Activated naive CD8-positive, alpha-beta T cell treated with anti-CD3 and anti-CD28 coated beads for 36 hours (primary cell): ENCODE measurements at places on chromosomes 12 and 14.

DNA sequence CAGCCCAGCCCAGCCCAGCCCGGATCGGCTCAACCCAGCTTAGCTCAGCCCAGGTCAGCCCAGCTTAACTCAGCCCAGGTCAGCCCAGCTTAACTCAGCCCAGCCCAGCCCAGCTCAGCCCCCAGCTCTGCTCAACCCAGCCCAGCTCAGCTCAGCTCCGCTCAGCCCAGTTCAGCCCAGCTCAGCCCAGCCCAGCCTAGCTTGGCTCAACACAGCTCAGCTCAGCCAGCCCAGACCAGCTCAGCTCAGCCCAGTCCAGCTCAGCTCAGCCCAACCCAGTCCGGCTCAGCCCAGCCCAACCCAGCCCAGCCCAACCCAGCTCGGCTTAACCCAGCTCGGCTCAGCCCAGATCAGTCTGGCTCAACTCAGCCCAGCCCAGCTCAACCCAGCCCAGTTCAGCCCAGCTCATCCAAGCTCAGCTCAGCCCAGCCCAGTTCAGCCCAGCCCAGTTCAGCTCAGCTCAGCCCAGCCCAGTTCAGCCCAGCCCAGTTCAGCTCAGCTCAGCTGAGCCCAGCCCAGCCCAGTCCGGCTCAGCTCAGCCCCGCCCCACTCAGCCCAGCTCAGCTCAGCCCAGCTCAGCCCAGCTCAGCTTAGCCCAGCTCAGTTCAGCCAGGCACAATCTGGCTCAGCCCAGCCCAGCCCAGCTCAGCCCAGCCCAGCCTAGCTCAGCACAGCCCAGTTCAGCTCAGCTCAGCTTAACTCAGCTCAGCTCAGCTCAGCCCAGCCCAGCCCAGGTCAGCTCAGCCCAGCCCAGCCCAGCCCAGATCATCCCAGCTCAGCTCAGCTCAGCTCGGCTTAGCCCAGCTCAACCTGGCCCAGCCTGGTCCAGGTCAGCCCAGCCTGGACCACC lies 331.7 kb downstream of the TMEM121 start:
- peak; percentile 28 for DNase-seq

DNA sequence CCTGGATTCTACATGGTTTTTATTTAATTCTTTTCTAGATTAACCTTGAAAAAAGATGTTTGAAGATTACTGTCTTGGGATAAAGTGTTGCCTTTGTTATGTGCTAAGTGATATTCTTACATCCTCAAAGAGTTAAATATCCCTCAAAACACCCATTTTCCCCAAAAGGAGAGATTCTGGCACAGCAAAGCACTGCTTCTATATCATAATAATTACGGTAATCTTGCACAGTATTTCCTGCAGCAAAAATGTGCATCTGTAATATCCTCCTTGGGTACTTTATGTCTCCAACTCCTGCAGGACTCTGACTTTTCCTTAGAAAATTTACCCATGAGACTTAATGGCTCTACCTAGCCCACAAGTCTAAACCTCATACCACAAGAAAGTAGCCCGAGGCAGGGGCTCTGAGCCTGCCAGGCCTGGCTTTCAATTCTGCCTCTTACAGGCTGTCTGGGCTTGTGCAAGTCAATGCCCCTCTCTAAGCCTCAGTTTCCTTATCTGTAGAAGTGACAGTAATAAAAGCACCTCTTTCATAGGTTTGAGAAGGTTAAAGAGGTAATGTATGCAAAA lies 45.8 kb downstream of the SVOP start:
- no peak for DNase-seq

GRCh38 chr12:30999011-30999410 lies 72.5 kb downstream of the TSPAN11 start:
- no peak for DNase-seq

DNA sequence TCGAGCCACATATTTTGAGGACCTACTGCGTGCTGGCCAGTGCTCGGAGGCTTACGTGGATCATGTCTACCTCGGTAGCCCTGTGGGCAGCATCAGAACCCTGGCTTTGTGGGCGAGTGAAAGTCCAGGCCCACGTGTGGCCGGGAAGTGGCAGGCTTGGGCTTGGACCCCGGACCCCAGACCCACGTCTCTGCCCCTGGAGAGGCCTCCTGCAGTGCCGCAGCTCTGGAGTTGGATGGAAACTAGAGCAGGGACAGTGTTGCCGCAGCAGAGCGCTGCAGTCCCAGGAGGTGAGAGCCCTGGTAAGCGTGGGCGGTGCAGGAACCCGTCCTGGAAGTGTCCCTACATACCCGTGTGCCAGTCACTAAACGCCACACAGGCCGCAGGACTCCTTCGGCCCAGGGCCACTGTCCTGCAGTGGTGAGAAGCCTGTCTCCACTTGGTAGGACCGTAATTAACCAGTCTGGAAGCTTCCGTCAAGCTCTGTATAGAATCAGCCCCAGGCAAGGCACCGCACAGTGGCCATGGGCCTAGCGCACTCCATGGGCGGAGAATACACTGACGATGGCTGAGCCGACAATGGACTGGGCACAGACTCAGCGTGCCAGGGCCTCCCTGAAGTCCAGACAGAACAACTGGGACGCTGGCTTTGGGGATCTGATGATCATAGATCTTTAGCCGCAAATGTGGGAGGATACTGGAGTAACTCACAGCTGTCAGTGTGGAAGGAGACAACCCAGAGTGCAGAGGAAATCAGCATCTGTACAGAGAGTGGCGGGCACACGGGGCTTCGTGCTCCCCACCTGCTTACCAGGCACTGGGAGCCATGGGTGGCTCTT lies 219.5 kb downstream of the KIF26A start:
- no peak for DNase-seq

GRCh38 chr14:22753586-22753985 lies 12.9 kb upstream of the OXA1L start:
- no peak for DNase-seq

GRCh38 chr12:16962889-16963288 lies 356.9 kb upstream of the LMO3 start:
- no peak for DNase-seq

DNA sequence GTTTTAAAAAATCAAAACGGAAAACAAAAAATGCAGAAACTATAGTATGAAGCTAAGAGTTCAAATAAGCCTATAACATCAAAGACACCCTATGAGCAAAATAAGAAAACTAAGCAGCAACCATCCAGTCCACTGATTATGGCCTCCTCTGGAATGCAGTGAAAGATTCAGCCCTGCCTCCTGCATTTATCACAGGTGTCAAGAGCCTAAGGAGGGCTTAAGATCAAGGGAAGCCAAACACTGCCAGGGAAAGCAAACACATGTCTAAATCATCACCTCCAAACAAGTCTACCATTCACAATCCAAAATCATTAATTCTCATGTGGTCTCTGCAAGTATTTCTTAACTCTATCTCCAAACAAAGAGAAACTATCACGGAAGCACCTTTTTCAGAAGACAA lies 28.4 kb downstream of the SARNP start:
- no peak for DNase-seq

DNA sequence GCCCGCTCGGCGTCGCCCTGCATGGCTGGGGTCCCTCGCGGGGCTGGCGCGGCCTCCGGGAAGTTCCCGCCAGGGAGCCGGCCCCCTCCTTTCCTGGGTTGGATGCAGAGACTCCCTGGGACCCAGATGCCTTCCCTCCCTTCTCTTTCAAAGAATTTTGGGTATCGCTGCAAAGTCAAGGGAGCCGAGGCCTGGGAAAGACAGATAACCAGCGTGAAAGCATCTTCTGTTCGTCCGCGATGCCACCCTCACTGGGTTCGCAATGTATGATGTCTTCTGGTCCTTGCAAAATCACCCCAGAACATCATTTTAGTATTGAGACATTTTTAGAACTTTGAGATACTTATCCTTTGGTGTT lies 451 bp downstream of the IRAK3 start:
- DNase-seq: no peak

DNA sequence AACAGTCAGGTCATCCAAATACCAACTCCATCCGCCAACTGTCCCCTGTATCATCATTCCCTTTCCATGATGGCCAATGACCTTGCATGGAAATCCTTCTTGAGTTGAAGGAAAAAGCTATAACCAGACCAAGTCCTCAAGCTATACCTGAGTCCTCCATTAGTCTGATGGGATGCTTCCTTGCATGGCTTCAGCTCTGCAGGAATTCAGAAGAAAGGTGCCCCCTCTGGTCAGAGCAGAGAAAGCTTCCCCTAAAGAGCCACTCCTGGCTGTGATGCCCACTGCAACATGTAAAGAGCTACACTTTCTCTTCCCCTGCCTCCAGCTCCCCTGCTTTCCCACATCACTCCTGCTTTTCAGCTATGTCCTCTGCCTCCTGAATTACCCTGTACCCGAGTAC lies 43.1 kb upstream of the FKBP4 start:
- no peak for DNase-seq

GRCh38 chr12:124188561-124189405 lies 106.1 kb upstream of the RFLNA start:
- no peak for DNase-seq

GRCh38 chr14:56899829-56900228 lies 89.5 kb upstream of the OTX2 start:
- DNase-seq: no peak

- DNase-seq: no peak
Measured at GRCh38 chr12:85711735-85712390, 124.3 kb downstream of the RASSF9 start.

GRCh38 chr12:17661250-17661649 lies 428.7 kb downstream of the RERGL start:
- no peak for DNase-seq

DNA sequence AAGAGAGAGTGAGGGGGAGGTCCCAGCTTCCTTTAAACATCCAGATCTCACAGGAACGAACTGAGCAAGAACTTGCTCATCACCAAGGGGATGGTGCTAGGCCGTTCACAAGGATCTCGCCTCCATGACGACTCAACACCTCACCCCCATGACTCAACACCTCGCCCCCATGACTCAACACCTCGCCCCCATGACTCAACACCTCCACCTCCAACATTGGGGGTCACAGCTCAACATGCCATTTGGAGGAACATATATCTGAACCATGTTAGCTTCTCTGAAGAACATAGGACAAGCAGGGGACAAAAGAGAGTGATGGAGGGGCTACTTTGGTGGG lies 66.0 kb upstream of the LHX5 start:
- DNase-seq: no peak

DNA sequence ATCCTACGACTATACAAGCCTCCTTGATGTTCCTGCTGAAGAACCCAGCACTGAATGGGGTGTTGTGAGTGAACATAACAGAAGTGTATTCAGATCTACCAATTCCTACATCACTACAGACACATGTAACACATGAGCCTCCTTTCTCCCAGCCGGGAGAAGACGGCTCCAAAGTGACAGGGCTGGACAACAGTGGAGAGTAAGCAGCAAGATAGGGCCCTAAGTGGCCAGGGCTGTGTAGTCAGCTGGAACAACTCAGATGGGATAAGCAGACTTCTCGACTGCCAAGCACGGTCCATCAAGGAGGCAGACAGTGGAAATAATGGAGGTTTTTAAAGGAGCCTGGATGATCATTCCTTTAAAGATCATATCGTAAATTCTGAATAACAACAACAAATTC lies 73.5 kb downstream of the TTC7B start:
- no peak for DNase-seq

DNA sequence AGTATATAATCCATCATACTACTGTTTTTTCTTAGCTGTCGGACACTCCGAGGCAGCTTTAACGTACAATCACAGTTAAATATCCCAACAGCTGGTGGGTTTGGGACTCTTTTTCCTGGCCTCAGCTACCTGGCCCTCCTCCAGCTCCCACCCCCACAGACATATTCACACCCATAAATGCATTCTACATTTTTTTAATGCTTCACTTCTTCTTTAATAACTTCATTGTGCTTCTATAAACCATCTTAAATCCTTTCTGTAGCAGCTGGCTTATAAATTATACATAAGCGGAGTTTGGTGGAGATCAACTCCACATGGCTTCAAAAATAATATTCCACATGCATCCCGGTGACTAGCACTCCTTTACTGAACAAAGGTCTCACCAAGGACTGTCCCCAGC lies 33.3 kb downstream of the TDG start:
- DNase-seq: no peak
